Substantia nigra (tissue), 51 donors: ENCODE measurements at places on chromosomes 13 and 19.

GRCh38 chr13:97133554-97133953, 88.6 kb upstream of the MBNL2 start:
- no peak for DNase-seq

DNA sequence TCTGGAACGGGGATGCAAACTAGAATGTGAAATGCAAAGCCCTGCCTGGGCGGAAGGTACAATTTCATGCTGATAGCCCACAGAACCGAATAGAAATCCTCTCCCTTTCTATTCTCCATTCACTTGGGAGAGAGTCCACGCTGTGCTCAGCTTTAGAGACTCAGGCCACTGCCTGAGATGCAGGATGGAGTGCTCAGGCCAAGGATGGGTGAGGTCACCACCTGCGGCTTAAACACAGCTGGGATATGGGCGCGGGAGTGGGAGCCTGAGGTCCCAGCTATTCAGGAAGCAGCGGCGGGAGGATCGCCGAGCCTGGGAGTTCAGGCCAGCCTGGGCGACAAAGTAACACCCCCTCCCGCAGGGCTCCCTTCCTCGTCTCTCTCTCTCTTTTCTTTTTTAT, 446 bp upstream of the ZNF83 start:
- DNase-seq = peak; percentile 12

- no peak for DNase-seq
These were observed 10.3 kb downstream of the CEBPG start for GRCh38 chr19:33383720-33384292.

DNA sequence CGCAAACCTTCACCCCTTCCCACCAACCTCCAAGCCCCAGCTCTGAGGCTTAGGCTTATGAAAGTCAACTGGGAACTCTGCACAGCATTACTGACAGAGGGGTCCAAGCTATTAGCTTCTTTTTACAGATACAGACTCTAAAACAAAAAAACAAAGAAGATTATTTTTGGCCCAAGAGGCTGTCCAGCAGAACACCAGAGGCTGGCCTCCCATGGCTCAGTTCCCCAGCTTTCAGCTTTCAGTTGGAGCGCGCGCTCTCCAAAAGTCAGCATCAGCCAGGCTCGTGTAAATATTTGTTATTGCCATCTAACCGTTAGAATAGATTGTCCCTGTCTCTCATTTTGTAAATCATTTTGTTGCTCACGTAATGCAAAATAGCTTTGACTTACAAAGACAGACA, 58.4 kb downstream of the ZIC5 start:
- DNase-seq = no peak

GRCh38 chr13:95269756-95270155, 31.5 kb downstream of the ABCC4 start:
- DNase-seq = no peak

DNA sequence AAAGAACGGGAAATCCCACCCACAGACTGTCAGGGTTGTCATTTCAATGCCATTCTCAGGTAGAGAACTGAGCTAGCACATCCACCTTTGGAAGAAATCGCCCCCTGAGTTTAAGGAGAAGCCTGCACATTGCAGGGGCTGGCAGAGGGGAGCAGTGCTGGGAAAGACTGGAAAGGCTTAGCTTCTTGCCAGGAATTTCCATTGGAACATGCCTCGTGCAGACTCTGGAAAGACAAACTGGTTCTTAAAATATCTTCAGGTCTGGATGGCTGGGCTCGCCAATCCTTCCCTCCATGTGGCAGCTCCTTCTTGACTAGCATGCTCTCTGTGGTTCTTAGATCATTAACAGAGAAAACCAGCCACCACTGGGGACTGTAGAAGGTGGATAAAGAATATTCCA, 414.1 kb downstream of the TSHZ3 start:
- no peak for DNase-seq

DNA sequence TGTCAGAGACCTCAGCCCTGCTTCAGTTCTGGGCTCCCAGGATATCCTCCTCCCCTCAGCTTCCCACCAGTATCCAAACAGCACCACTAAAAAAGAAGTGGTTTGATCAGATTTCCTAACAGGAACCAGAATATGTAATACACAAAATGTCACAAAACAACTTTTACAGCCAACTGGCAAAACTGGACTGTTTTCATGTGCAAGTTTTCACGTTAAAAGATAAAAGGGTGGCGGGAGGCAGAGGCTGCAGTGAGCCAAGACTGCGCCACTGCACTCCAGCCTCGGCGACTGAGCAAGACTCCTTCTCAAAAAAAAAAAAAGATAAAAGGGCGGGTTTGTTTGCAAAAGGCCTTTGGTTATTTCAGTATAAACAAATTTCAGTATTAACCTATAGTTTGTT, 13.1 kb downstream of the PCID2 start:
- no peak for DNase-seq

GRCh38 chr19:47863514-47863936, 4.5 kb downstream of the TPRX2 start:
- no peak for DNase-seq

DNA sequence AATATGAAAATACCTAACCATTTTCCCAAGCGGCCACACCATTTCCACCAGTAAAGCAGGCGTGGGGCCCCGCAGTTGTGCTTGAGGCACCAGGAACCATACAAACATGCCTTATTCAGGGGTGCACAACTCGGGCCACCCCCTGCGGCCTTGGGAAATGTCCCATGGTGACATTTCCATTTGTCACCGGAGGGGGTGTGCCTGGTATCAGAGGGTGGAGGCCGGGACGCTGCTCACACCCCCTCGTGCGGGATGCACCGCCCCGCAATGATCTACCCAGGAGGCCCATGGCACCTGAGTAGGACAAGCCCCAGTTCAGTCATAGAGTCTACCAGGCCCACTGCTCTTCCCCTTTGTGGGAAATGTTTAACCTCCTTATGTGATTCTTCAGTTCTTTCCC, 218.8 kb downstream of the TEX29 start:
- no peak for DNase-seq

GRCh38 chr13:53189162-53189561, 160.5 kb downstream of the OLFM4 start:
- DNase-seq = no peak

DNA sequence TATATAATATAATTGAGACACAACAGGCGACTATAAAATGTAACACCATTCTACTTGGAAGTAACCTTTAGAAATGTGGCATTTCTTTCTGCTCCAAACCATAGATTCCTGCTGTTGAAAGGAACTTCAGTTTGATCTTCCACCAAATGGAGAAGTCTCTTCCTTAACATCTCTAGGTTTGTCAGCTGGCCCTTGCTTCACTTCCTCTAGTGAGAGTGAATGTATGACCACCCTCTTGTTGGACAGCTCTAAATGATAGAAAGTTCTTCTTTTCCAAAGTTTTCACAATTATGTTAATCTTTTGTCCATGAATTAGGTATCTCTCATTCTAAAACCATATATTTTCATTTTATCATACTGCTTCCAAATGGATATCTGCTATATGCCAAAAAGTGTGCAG, 13.8 kb upstream of the COG6 start:
- DNase-seq = no peak

DNA sequence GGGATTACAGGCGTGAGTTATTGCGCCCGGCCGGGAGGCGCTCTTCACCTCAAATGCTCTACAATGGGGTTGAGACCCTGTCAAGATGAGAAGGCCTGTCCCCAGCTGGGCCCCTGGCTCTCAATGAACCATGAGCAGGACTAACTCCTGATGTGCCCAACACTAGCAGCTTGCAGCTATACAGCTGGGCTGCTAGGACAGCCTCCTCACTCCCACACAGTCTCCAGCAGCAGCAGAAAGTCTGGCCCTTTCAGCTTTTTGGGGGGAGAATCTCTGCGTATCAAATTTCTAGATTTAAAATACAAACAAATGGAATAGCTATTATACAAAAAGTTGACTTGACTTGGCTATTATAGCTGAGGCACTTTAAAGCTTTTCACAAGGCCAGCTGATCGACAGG, 30.2 kb downstream of the TMTC4 start:
- no peak for DNase-seq

DNA sequence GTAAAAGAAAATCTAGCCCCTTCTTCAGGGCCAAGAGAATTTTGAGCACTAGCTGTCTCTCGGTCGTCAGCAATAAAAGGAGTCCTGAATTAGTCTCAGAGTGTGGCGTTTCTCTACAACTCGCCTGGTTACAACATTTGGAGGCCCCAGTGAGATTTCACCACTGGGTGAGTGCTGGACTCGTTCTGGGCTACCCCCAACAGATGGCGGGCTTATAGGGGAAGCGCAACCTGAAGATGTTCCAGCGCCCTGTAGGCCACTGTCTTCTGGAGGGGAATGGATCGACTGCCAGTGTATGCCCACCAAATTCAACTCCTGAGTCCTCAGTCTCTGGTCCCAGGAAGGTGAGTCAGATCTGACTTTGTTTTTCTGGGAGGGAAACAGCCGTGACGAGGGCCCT, 11.7 kb upstream of the ZNF181 start:
- DNase-seq = no peak

- no peak for DNase-seq
These were observed 41.7 kb downstream of the MIPEP start for GRCh38 chr13:23847497-23847896.

- DNase-seq = no peak
These were observed 49.0 kb downstream of the RGCC start for GRCh38 chr13:41506312-41506711.

GRCh38 chr13:94988654-94989053, 276.3 kb upstream of the SOX21 start:
- no peak for DNase-seq

DNA sequence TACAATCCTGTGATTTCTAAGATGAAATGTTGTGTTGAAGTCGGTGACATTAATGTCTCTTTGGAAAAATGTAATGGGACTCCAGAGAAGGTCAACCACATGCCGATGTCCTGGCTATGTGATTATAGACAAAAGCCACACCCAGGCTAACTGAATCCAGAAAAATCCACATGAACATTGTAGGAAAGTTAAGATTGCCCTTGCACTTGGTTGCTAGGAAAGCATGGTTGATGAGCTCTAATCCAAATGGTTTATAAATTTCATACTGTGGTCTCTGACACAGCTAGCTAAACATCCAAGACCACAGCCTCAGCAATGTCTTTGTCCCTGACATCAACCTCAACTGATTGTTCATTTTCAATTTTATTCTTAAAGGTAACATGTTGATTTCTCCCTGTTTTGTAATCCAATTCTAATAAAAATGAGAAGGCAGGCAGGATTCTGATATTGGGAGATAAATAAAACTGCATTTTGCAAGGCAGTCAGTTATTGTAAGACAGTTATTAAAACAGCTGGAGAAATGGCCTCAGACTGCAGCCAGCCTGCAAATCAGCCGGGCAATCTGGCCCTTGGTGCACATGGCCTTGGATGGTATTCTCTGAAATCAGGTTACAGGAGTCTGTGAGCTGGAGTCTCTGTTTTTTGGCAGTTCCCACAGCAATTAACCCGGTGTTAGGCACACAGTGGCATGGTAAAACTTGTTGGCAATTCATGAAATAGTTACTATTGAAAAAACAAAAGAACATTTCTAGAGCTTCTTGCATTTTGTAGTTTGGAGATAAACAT, 93.9 kb downstream of the STARD13 start:
- DNase-seq = no peak

GRCh38 chr19:5130371-5131030, 161.6 kb downstream of the KDM4B start:
- DNase-seq = no peak

- no peak for DNase-seq
These were observed 299.3 kb upstream of the ARGLU1 start for GRCh38 chr13:106867249-106867648.

- no peak for DNase-seq
These were observed 276.9 kb downstream of the UQCRFS1 start for GRCh38 chr19:28936001-28936400.

DNA sequence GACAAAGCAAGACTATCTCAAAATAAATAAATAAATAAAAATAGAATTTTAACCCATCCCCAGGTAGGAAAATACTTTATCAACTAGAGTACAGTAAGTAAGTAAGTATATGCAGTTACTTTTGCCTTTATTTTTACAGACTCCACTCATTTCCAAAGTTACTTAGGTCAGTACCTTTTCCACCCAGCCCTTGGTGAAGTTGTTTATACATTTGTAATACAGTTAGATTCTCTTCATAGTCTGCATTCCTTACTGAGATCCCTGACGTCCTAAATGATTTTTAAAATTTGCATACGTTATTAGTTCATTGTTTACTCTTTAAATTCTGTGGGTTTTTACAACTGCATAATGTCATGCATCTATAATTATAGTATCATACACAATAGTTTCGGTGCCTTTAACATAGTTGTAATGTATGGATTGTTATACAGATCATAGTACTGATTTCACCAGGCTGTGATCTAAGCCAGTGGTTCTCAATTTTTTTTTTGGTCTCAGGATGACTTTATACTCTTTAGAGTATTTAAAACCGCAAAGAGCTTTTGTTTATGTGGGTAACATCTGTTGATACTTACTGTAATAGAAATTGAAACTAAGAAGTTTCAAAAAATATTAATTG, 10.4 kb downstream of the SETDB2 start:
- no peak for DNase-seq

DNA sequence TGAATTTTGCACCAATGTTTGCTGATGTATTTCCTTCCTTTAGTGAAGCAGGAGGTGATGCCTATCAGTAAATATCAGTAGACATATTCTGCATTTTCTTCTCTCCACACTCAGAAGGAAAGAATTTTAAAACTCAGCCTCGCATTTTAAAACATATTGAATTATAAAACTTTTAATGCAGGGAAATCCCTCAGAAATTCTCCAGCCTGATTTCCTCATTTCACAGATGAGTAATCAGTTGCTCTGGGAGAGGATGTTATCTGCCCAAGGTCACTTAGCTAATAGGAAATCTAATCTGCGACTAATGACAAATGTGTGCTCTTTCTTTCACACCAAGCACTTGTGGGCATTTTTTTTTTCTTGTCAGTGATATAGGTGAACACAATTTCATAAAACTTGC, 320.6 kb downstream of the ITGBL1 start:
- DNase-seq = no peak

DNA sequence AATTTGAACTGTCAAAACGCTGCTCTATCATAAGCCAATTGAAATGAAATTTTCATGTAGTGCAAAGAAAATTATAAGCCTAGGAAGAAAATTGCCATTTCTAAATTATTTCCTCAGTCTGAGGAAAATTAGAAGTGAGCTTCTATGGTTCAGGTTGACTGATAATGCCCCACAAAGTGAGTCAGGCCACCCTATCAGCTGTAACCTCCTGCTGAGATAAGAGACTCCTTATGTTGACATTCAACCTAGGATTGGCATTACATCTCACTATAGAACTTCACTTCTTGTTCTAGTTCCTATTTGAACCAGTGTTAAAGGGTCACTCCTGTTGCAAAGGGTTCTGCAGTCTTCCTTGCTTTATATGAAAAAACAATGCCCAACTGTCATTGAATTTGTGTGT, 32.6 kb upstream of the RFC3 start:
- no peak for DNase-seq

DNA sequence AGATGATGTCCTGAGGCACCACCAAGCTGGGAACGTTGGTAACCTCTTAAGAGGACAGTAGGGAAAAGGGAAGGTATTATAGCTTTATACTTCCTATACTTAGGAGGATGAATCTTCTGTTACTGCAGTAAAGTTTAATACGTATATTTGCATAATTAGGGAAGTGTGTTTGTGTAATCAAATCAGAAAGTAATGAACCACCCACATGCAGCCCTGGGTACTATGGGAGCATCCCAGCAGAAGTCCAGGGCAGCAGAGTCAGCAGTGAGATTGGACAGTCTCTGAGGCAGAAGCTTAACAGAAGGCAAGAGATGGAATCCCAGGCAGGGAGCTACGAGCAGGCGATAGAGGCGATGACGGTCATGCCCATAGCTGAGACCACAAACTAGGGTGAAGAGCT, 12.5 kb downstream of the SAFB start:
- no peak for DNase-seq
